ENCODE measurements at places on chromosomes 7 and 10.

DNA sequence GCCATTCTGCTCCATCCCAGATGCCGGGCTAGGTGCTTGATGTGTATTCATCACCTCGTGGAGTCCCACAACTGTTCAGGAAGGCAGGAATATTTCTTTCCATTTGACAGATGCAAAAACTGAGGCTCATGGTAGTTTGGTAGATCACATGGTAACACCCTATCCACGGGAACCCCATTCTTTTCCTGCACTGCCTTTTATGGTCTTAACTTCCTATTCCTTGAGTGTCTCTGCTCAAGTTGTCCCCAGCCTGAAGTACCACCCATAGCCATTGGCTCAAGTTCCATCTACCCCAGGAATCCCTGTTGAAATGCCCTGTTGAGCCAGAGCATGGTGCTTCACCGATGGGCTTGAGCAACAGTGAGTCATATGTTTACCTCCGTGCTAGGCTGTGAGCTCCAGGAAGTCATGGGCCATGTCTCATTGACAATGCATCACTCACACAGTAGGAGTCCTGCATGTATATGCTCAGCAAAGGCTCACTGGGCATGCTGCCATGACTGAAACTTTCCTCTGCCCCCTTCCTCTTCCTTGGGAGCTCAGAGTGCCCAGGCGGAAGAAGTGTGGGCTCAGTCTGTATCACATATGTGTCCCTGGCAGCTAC, 71.7 kb upstream of the ADAM12 start:
- DNase-seq: no peak

DNA sequence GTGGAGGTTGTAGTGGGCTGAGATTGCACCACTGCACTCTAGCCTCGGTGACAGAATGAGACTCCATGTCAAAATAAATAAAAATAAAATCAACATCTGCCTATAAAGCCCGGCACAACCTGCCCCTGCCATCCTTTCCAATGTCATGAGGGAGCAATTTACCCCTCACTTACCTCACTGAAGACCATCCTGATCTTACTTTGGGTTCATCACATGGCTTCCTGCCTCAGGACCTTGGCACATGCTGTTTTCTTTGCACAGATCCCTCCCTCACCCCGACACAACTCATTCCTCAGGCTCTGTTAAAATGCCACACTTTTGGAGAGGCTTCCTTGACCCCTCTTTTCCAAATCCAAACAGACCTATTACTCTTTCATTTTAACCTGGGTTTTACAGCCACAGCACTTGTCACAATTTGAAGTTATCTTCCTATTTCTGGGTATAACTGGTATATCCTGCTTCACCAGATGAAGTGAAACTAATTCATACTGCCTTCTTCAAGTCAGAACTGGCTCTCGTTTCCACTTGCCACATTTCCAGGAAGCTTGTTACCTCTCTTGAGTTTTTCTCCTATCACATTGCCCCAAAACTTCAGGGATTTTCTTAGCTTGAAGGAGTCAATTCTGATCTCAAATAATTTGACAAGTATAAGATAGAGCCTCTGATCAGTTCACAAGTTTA, 69.3 kb upstream of the PARD3 start:
- DNase-seq: no peak

DNA sequence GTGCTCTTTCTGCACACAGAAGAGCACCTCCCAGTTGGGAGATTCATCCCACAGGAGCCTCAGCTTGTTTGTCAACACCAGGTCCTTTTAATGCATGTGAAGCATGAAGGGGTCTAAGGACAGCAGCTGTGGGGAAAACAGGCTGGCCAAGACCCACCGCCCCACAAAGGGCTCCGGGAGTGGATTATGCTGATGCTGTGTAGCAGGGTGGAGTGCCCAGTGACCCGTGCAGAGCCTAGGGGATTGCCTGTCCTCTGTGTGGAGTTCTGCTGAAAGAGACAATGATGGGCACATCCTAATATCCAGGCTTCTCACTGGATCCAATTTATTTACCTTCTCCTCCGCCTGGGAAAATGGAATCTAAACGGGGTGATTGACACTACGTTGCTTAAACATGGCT, 74.0 kb downstream of the PIP4K2A start:
- no peak for DNase-seq

DNA sequence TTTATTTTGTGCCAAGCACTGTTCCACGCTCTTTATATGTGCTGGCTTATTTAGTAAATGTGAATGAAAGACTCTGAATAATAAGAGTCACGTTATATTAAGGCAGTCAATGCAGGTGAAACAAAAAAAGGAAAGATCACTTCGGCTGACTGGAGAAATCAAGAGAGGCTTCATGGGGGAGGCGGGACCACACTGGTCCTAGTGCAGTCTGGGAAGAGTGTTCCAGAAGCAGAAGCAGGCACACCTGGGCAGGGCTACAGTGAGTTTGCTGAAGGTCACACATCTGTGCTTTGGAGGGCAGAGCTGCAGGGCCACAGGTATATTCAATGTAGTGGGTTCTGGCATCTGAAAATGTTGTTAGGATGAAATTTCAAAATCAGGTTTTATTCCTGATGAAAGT, 176.9 kb downstream of the PLXNA4 start:
- no peak for DNase-seq

GRCh38 chr7:142352543-142352942, 94.7 kb upstream of the PRSS58 start:
- DNase-seq: no peak

All from activated T-cell treated with anti-CD3 and anti-CD28 coated beads, Interleukin-2, amount 50 U/mL, for 72 hours (primary cell).